ENCODE measurements at places on chromosomes 2 and 18.

GRCh38 chr2:64127119-64127518 lies 17.1 kb downstream of the PELI1 start:
- no peak for DNase-seq

DNA sequence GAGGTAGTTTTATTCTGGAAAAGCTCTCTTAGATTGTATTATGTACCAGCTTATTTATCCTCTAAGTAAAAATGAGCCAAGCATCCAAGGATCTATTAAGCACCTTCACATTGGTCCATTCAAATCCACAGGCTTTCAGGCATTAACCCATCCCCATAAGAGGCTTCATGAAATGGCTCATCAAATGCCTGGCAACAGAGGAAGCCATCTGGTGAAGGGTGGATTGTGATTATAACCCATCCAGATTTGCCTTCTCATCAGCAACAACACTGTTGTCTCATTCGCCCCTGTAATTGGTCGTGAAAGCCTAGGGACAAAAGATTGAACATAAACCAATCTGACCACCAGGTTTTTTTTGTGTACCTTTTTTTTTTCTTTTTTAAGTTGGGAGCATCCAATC lies 134.3 kb upstream of the TACR1 start:
- DNase-seq: no peak

- no peak for DNase-seq
These were observed 26.7 kb upstream of the ASPRV1 start for GRCh38 chr2:69988086-69988635.

- no peak for DNase-seq
These were observed 99.2 kb upstream of the VRK2 start for GRCh38 chr2:57947398-57947797.

- DNase-seq: no peak
These were observed 15.6 kb downstream of the SCN1A start for GRCh38 chr2:166112193-166112605.

GRCh38 chr18:44954257-44954656 lies 273.6 kb downstream of the SETBP1 start:
- DNase-seq: no peak

DNA sequence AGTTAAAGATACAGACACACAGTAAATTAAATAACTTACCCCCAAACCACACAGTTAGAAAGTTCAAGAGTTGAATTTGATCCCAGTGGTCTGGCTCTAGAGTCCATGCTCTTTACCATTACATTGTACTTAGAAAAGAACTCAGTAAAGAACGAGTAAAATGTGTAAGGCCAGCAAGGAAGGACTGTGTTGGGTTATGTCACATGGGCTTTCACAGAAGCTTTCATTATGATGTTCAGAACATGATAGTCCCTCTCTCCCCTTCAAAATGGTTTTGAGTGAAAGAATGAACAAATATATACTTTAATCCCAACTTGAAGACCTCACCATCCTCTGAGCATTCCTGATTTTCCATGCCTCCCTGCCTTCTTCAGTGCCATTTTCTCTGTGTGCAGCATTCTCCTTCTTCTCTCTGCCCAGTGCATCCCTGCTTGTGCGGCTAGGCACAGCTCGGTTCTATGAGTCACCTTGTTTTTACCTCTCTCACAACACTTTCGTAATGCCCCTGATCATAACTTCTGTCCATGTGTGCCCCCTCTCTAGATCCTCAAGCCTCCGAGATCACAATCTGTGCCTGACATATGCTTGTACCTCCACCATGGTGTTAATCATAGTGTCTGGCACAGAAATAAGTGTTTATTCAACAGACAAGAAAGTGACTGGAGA lies 22.0 kb downstream of the RASGRP3 start:
- DNase-seq: no peak

DNA sequence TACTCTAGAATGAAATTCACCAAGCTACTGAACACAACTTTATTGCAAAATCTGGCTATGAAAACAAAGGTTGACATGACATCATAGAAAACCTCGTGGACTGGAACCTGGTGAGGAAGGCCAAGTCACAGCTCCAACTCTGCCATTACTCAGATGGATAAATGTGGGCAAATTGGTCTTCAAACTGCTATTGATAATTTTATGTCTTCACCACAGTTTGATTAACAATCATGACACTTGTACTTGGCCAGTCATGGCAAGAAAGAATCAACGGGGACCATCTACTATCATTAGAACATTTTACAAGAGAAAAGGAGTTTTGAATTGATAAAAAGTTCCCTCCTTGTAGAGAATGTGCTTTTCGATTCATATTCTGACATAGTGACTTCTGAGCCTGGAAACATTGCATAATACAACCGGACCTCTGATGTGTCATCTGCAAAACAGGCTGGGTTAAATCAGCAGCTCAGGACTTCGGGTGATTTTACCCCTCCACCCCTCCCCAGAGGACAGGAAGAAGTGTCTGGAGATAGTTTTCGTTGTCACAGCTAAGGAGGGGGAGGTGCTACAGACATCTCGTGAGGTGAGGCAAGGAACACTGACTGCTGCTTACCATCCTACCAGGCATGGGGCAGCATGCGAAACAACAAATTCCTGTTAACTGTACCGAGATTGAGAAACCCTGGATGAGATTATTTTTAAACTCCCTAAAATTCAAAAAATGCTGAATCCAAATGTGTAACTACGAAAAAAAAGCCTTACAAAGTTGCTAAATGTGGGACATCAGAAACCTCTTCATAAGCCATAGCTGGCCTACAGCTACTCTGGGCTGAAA lies 8.4 kb downstream of the L3MBTL4 start:
- no peak for DNase-seq

DNA sequence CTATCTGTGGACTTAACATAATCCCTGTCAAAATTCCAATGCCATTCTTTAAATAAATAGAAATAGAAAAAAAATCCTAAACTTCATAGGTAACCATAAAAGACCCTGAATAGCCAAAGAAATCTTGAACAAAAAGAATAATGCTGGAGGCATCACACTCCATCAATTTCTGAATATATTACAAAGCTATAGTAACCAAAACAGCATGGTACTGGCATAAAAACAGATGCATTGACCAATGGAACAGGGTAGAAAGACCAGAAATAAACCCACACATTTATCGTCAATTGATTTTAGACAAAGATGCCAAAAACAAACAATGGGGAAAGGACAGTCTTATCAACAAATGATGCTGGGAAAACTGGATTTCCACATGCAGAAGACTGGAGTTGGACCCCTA lies 205.7 kb downstream of the VAPA start:
- no peak for DNase-seq

DNA sequence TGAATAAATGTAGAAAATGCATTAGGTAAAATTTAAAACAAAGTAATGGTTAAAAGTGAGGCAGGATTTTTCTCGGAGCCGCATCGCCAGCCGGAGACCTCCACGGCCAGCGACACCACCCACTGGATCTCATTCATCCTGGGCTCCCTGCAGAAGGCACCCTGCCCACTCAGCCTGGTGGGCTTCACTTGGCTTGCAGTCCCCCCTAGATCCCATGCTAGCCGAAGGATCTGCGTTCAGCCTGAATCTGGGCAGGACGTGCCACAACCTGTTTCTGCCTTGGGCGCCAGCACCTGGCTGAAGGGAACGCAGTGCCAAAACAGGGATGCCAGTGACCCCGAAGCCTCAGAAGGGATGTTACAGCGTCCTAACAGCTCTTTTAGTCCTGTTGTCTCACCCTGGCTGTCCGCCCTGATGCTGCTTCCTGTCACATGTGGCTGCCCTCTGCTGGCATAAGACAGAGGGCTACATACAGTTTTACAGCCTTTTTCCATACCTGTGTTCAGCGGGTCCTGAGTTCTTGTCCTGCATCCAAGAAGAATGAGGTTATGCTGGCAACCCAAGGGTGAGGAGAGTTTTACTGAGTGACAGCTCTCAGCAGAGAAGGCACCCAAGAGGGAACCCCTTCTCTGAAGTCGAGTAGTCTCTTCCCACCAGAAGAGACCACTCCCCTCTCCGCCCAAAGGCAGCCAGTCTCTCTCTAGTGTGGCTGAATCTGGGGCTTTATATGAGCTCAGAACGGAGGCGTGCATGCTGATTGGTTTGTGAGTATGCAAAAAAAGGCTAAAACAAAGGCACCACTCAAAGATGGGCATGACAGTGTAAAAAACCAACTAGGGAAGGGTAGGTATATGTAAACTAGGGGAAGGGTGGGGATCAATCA lies 173.1 kb upstream of the GYPC start:
- DNase-seq: no peak

- DNase-seq: no peak
These were observed 482 bp downstream of the DLGAP1 start for GRCh38 chr18:4454537-4455112.

- DNase-seq: no peak
These were observed 70.8 kb upstream of the NOSTRIN start for GRCh38 chr2:168731616-168732015.

GRCh38 chr2:29072251-29072650 lies 2.1 kb downstream of the PCARE start:
- DNase-seq: no peak

- no peak for DNase-seq
These were observed 55.3 kb upstream of the COPS8 start for GRCh38 chr2:237030382-237030781.

DNA sequence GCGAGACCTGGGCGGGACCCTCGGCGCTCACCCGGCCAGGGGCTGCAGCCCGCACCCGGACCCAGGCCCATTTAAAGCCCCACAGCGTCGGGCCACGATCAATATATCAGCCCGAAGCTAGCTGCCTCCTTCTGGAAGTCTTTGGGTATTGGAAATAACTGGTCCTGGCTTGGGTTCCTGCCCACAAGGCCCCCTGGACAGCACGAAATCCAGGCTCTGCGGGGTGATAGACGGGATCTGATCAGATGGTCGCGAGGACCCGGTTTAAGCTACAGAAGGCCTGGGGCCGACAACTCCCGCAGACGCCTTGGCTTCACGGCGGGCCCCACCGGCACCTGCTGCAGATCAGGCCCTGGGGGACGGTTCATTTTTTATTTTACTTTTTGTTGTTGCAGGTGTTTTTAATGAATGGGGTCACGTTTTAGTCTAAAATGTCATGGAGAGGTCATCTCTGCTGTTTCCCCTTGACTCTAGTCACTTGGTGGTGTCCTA lies 362 bp upstream of the PSTPIP2 start:
- DNase-seq: no peak

- DNase-seq: no peak
These were observed 360.3 kb downstream of the LRRTM1 start for GRCh38 chr2:79944205-79944604.

DNA sequence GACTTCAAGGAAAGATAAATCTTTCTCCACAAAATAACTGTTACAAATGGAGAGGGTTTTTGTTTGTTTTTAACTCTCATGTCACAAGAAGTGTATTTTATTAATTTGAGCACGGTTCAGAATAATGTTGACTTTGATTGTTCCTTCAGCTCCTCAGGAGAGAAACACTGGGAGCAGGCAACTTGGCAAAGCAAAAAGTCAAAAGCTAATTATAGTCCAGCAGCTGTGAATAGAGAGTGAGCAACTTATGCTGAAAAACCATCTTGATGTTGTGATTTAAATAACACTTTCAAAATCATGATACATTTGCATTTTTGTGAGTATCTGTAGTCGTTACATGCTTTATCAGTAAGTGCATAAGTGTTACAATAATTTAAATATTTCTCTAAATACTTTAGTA lies 37.5 kb upstream of the TTN start:
- no peak for DNase-seq

GRCh38 chr2:201969241-201969937 lies 64.3 kb upstream of the FZD7 start:
- DNase-seq: no peak

DNA sequence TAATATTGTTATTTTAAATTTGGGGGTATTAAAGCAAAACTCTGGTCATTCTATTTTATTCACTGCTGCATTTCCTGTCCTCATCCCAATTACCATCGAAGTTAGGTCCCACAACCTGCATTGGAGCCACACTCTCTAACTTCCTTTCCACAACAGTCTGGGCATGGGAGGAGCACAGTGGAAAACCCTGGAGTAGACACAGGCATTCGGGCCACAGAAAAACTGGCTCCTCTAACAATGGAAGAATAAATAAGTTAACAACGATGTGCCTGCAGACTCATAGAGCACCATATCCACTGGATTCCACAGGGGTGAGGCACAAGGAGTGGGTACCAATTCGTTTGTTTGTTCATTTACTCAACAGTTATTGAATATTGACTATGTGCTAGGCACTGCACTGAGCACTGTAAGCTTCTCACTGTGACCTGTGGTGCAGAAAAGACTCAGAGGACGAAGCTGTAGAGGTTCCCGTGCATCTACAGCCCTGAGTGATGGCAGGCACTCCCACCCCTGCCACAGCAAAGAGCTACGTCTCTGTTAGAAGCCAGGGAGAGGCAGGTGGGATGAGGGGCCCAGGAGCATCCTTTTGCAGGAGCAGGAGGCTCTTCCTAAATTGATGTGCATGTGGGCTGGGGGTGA lies 154.2 kb upstream of the PGAP1 start:
- no peak for DNase-seq

DNA sequence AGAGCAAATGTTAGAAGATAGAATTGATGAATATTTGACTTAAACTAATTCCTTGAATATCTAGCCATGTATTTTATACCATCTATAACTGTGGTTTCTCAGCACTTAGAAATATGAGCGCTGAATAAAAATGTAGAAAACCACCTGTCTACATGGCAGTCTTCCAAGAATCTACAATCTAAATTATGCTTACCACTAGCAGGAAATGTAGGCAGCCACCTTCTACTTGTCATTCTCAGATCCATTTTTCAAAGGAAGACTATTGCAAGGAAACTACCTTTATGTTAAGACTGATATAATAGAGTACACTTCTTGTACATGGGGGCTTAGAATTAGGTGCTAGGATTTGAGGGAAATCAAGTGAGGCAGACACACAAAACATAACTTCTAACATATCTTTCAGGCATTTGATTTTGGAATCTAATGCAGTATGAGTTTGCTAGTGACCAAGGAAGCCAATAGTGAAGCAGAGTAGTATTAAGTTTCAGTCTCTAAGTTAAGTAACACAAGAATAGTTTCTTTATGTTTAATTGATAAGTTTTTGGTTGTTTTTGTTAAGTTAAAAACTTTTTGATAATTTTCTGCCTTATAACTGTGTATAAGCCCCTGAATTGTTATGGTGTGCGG lies 175.9 kb upstream of the ITGA4 start:
- DNase-seq: no peak

DNA sequence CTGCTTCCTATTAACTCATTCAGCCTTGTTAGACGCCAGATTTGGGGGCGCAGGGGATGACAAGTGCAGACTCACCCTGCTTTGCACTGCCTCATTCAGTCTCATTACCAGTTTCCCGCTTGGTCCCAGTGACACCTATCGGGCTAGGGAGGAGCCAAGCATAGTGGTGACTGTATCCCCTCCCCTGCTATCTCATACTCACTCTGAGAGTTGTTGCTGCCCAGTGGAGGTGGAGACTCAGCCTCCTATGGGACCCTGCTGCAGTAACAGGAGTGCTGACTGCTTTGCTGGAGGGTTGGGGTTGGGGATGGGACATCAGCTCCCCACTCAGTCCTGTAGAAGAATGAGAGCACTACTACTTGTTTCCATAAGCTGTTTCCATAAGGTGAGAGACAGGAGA lies 21.3 kb upstream of the PIK3C3 start:
- DNase-seq: no peak

- no peak for DNase-seq
These were observed 233.5 kb upstream of the ATP5MC3 start for GRCh38 chr2:175414882-175415487.

All from brain pericyte (primary cell).